Activated CD4-positive, CD25-positive, alpha-beta regulatory T cell treated with anti-CD3 and anti-CD28 coated beads, Interleukin-2, amount 50 U/mL, for 24 hours (primary cell): ENCODE measurements at places on chromosomes 3 and 15.
A peak's percentile ranks its signal among the peaks of the same experiment; 100 is the strongest.

DNA sequence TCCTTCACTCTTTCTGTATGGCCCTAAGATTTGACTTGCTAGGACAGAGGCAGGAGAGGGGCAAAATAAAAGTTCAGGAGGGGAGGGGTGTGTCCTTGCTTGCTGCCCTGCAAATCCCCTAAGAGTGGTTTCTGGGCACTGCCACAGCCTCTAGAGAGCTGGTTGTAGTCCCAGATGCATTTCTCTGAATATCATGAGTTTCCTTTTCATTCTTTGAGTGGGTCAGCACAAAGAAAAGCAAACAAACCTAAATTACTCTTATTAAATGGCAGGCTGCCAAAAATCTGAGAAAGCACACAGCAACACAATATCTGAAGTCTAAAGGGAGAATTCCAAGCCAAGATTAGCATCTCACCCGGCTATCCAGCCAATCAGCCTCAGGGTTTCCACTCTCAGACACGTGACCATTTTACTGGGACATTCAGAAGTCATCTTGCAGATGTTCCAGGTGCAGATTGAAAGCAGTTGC lies 919.3 kb downstream of the TUSC7 start:
- ATAC-seq = no peak

DNA sequence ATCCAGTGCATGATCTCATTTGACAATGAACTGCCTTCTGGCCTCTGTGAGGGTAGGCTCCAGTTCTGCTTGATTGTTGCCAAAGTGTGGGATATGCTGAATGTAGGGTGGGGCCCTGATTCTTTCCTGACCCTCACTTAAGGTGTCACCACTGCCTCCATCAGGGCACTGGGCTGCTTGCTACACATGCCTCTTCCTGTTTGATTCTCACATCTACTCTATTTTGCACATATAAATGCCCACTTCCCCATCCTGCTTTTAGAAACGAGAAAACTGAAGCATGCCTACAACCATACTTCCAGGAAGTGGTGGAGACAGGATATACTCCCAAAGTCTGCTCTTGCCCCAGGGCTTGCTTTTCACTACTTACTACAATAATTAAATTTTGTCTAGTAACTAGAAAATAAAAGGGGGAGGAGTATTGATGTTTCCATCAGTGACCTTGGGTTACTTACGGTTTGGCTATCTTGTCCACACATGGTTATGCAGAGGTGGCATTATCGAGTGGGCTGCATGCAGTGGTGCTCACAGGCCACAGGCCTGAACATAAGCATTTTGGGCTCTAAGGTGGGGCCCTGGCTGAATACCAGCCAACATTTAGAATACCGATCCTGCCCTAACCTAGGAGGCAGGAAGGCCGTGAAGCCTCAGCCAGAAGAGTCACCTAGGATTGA lies 6.7 kb downstream of the ZDHHC3 start:
- ATAC-seq = no peak

DNA sequence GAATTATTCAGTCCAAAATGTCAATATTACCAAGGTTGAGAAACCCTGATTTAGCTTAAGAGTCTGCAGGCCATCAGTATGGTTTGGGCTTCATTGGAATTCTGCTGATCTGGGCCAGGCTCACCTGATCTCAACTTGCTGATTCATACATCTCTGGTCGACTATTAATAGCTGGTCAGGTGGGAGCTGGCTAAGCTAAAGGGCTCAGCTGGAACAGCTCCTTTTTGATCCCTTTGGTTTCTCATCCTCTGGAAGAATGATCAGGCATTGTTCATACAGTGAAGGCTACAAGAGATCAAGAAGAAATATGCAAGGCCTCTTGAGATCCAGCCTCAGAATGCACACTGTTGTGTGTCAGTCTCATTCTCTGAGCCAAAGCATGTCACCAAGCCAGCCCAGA lies 123.3 kb upstream of the MME start:
- ATAC-seq = no peak

DNA sequence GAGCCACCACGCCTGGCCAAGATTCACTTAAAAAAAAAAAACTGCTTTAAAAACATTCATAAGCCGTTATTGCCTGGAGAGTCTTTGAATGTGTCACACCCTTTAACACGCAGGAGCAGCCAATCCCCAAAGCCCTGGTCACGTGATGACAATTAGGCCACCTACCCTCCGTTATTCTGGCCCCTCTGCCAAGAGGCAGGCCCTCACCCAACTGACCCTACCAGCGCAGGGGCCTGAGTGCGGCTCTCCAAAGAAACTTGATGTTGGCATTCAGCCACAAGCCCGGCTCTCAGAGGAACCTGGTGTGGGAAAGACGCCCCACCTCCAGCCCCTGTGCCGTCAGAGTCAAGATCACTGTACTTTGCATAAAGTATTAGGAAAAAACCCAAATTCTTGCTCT lies 11.6 kb upstream of the MUC4 start:
- ATAC-seq = no peak

DNA sequence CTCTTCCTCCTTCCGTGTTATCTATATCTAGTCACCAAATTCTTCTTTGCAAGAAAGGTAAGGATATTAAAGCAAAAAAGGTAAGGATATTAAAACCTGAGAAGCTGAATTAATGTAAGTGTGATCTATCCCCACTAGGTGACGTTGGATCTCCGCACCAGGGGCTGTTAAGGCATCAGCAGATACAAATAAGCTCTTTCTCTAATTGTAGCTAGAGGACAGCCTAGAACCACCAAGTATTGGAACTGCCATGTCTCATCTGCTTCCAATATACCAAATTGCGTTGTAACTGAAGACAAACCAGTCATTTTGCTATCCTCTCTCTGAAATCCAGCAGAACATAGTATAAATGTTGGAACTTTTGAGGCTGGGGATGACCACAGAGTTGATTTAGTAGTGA lies 471.2 kb upstream of the TGFBR2 start:
- ATAC-seq = no peak

- no peak for ATAC-seq
These were observed 449.3 kb downstream of the ROBO2 start for GRCh38 chr3:77489216-77489615.

- no peak for ATAC-seq
These were observed 4.7 kb downstream of the AMT start for GRCh38 chr3:49417516-49418120.

GRCh38 chr3:31077021-31077601 lies 182.7 kb upstream of the GADL1 start:
- peak; percentile 96 for ATAC-seq

DNA sequence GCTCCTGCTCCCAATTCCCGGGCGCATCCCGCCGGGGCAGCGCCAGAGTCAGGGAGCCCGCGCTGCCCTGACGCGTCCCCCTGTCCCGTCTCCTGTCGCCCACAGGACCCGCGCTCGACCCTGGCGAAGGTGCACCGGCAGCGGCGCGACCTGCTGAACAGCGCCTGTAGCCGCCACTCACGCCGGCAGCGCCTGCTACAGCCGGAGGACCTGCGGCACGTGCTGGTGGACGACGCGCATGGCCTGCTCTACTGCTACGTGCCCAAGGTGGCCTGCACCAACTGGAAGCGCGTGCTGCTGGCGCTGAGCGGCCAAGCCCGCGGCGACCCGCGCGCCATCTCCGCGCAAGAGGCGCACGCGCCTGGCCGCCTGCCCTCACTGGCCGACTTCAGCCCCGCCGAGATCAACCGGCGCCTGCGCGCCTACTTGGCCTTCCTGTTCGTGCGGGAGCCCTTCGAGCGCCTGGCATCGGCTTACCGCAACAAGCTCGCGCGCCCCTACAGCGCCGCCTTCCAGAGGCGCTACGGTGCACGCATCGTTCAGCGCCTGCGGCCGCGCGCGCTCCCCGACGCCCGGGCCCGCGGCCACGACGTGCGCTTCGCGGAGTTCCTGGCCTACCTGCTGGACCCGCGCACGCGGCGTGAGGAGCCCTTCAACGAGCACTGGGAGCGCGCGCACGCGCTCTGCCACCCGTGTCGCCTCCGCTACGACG lies 16.9 kb downstream of the C3orf22 start:
- ATAC-seq = no peak

- no peak for ATAC-seq
These were observed 202.2 kb upstream of the ADAMTS9 start for GRCh38 chr3:64890006-64890405.

DNA sequence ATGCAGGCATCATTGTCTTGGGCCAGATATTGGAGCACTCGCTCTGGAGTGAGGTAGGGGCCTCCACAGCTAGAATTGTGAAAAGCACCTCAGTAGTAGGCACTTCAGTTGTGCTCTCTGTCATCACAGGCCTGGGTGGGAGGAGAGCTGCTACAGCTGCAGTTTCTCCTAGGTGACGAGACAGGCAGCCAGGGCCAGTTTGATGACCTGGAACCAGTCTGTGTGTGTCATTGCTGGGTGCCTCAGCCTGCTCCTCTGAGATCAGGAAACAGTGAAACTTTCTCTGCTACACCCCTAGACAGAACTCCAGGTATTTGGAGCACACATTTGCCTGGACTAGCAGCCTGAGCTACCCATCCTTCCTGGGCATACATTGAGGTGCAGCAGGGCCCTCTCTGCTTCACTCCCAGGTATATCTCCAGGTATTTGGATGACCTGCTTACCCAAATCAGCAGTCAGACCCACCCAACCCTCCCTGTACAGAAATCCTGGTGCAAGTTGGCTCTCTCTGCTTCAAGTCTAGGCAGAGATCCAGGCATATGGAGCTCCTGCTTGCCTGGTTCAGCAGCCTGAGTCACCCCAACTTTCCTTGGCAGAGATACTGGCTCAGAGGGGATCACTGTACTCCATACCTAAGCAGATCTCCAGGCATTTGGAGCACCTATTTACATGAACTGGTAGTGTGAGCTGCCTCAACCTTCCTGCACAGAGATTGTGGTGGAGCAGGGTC lies 54.3 kb upstream of the SGO1 start:
- no peak for ATAC-seq

GRCh38 chr3:95184038-95184437 lies 1121.2 kb downstream of the NSUN3 start:
- no peak for ATAC-seq

DNA sequence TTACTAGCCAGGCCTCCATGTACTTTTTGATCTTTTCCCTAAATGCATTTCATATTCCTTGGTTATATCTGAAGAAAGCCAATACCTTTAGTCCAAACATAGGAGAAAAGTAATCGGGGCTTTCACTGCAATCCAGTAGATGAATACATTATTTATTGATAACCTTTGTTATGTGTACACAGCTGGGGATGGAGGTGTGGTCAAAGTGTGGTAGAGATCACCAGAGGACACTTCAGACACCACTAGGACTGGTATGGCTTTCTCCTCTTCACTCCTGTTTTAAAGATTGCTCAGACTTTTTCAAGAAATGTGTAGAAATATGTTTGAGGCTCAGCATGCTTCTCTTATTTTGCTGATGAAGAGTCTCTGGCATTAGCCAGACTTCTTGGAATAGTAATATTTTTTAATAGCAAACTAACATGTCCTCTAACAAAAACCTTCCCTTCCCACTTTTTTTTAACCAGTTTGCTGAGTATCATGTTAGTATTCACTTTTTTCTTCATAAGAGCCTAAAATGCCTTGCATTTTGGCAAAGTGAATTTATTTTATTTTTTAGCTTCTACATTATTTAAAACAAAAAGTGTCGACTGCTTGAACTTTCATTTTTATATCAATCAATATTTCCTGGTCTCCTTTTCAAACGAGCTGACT lies 65.6 kb upstream of the MBNL1 start:
- no peak for ATAC-seq

DNA sequence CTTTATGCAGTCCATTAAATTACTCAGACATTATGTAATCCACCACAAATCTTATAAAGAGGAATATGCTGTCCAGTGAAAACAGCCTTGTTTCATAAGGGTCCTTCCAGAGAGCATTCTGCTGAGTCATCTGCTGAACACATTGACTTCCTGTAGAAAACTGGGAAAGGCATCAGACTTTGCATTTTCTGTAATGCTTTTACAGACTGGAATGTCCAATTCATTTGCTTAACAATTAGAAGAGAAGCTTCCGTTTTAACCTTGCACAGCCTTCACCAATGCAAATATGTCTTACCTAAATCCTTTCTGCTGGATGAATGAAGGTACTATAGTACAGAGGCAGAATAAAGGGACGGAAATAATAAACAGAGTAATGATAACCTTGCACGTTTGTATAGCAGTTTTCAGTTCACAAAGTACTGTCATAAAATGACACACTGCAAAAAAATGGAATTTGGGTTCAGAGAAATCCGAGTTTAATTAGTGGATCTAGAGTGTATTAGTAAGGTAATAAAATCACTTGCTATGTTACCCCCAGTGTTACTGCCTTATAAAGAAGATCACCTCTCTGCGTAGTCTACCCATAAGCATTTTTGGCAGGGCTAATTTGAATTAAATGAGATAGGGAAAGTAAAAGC lies 301.5 kb downstream of the PYDC2 start:
- no peak for ATAC-seq

GRCh38 chr3:64977308-64978100 lies 289.7 kb upstream of the ADAMTS9 start:
- ATAC-seq = no peak

DNA sequence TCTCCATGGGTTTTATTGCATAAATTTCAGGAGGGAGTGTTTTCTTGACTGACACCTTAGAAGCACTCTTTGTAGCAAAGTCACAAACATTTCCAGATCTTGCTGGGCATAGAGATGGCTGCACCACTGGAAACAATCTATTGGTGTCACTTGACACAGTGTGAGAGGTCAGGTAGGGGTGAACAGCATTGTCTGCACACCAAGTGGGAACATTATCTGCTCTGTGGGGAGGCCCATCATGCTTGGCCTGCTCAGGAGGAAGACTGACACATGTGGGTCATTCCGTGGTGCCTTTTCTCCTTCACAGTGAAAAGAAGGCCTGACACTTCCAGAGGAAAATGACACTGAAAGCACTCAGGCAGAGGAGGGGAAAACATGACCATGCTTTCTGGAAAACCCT lies 149.9 kb upstream of the GALNT15 start:
- no peak for ATAC-seq

- ATAC-seq = no peak
These were observed 291.8 kb upstream of the GBE1 start for GRCh38 chr3:82053236-82053635.

DNA sequence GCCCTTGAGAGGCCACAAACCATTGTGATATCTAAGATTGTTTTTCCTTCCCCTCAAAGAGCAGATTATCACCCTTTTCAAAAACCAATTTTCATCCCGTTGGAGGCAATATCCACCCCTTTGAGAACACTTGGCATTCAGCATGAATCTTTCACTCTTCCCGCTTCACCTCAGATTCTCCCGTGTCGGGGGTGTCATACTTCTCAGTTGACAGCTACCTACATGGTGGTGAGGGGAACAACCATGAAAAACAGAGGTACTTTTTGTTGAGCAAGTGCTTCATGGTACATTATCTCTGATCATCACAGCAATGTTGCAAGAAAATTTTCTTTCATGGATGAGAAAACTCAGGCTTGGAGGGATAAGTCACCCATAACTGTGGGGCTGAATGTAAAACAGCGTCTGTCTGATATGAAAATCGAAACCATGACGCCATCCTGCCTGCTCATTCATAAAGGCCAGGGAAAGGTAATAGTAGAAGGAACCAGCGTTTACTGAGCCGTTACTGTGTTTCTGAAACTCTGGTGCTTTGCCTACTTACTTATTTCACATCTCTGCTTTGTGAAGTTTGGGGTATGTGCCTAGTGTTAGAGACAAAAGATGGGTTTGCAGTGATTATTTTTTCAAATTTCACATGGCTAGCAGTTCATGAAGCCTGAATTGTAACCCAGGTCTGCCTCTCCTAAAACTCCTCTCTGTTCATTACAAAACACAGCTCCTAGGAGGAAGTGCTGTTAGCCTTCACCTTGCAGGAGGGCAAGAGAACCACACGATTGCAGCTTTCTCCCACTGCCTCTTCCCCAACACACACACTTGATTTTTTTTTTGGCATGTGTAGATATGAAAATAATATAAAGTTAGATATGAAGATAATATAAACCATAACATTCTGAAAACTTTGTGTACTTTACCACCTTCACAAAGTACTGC lies 35.4 kb downstream of the SV2B start:
- ATAC-seq = no peak
